HFFc6 (cell line): ENCODE measurements at places on chromosomes 5 and 9. TPM values are rescaled to one million over a fixed set of nuclear protein-coding genes. Genes with fewer than 3 reads are reported as not detected.
A peak's percentile ranks its signal among the peaks of the same experiment; 100 is the strongest.

DNA sequence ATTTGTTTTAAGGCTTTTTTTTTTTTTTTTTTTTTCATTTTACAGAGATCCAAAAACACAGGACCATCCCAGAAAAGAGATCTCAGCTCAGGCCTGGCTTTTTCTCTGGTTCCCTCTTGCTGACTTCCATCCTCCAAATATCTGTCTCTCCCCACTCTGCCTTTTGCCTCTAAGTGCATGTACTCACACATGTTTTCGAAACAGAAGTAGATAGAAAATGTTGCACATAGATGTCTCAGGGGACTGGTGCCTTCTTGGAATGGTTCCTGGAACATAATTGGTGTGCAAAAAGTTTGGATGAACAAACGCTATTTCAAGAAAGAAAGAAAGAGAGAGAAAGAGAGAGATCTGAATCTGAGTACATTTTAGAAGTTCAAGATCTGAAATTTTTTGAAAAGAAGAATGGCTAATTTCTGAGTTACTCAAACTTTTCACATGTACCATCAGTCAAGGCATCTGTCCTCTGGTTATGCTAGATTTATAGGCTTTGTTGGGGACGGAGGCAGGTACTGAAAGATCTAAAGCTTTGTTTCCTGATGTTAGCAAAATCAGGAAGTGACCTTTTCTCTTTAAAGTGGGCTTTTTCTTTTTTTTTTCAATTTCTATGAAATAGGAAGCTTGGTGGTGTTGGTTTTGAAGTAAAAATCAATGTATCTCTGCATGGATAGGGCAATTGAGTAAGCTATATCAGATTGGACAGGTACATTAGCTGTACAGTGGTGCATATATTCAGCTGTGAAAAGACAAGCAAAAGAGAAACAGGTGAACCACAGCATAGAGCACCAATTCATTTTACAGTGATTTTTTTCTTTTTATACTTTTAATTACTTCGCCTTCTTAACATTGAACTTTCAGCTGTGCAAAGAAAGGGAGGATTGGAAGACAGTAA lies 8.5 kb upstream of the TNFSF8 start:
- H3K4me3 ChIP-seq, result no peak overlapping the region
- no peaks in the 10 kb centered on the region for H3K36me3 ChIP-seq
- no peak overlapping the region for H3K27ac ChIP-seq
- H3K4me1 ChIP-seq, result no peaks in the 10 kb centered on the region

GRCh38 chr5:95241635-95242034 lies 43.3 kb downstream of the MCTP1 start:
- peaks cover 8% of the 10 kb centered on the region for H3K27me3 ChIP-seq

- DNase-seq, result no peak
- peaks cover 11% of the 10 kb centered on the region; the same call in 1 of the 2 replicates for H3K4me1 ChIP-seq
- no peak overlapping the region for H3K27ac ChIP-seq
Measured at GRCh38 chr5:150946351-150946905, 41.6 kb upstream of the ZNF300 start.

DNA sequence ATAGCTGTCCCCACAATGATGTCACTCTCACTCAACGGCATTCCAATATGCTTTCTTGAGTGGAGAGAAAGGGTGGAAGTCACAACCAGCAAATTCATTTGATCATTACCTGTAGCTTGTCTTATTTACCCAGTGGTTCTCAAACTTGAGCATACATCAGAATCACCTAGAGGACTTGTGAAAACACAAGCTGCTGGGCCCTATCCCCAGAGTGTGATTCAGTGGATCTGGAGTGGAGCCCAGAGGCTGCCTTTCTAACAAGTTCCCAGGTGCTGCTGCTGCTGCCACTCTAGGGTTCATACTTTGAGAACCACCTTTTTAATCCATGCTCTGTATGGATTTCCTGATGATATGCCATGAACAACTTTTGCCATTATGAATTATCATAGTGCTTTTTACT lies 94.7 kb downstream of the KLHL3 start:
- no peak overlapping the region for H3K4me3 ChIP-seq
- no peak overlapping the region for H3K27ac ChIP-seq
- DNase-seq, result no peak

Gene TCF7
- total RNA-seq, result 1.7 and 3.0 TPM in 2 replicates

Gene SPATA31D4
- total RNA-seq, result not detected in 2 replicates

- no peaks in the 10 kb centered on the region for H3K27me3 ChIP-seq
- peaks cover 18% of the 10 kb centered on the region for H3K4me1 ChIP-seq
- DNase-seq, result no peak
- H3K36me3 ChIP-seq, result no peaks in the 10 kb centered on the region
- H3K4me3 ChIP-seq, result no peak overlapping the region
Measured at GRCh38 chr9:6901180-6901579, 143.4 kb downstream of the KDM4C start.

Gene SHB
- total RNA-seq, result 29.0 to 29.6 TPM (median 29.3 TPM) in 3 replicates

DNA sequence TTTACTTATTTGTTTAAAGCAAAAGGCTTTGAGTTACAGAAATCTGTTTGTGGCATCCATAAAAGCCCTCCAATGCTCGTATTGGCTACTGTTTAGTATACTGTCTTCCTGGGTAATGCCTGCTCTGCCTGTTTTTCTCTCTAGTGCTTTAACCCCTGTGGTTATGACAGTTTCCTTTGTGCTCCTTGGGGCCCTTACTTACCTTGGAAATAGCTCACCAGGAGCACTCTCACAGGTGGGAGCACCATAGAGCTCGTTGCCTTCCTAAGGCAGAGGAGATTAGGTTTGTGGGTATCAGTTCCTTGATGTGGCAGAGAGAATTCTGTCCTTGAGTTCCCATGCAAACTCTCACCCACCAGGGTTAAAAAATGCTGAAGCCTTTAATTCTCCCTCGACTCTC lies 242.8 kb downstream of the CDH18 start:
- no peak overlapping the region for H3K4me3 ChIP-seq
- no peaks in the 10 kb centered on the region for H3K27me3 ChIP-seq
- no peak overlapping the region for H3K27ac ChIP-seq
- H3K36me3 ChIP-seq, result no peaks in the 10 kb centered on the region
- no peaks in the 10 kb centered on the region for H3K4me1 ChIP-seq
- no peak for DNase-seq

GRCh38 chr5:58231041-58231440 lies 228.8 kb downstream of the PLK2 start:
- H3K36me3 ChIP-seq, result no peaks in the 10 kb centered on the region
- DNase-seq, result peak; percentile 12
- no peaks in the 10 kb centered on the region for H3K27me3 ChIP-seq
- peak overlapping the region; percentile 17; the same call in 1 of the 2 replicates for H3K27ac ChIP-seq
- H3K4me3 ChIP-seq, result no peak overlapping the region
- H3K4me1 ChIP-seq, result peaks cover 21% of the 10 kb centered on the region

Gene SPAG8
- total RNA-seq, result 0.90 to 1.3 TPM (median 1.0 TPM) in 3 replicates

Gene PCA3
- not detected in 3 replicates for total RNA-seq

GRCh38 chr9:114452219-114453165 lies 52.8 kb downstream of the WHRN start:
- no peak overlapping the region for H3K4me3 ChIP-seq
- peaks cover 5% of the 10 kb centered on the region for H3K27me3 ChIP-seq
- no peak for DNase-seq
- H3K36me3 ChIP-seq, result 0 out of 2 replicates have a peak, but pooled peaks cover 7% of the 10 kb centered on the region
- peaks cover 17% of the 10 kb centered on the region; the same call in 1 of the 2 replicates for H3K4me1 ChIP-seq

GRCh38 chr9:86217076-86217755 lies 42.2 kb downstream of the C9orf153 start:
- H3K27me3 ChIP-seq, result peaks cover 3% of the 10 kb centered on the region
- no peaks in the 10 kb centered on the region for H3K36me3 ChIP-seq
- H3K27ac ChIP-seq, result no peak overlapping the region
- no peak for DNase-seq
- no peak overlapping the region for H3K4me3 ChIP-seq

DNA sequence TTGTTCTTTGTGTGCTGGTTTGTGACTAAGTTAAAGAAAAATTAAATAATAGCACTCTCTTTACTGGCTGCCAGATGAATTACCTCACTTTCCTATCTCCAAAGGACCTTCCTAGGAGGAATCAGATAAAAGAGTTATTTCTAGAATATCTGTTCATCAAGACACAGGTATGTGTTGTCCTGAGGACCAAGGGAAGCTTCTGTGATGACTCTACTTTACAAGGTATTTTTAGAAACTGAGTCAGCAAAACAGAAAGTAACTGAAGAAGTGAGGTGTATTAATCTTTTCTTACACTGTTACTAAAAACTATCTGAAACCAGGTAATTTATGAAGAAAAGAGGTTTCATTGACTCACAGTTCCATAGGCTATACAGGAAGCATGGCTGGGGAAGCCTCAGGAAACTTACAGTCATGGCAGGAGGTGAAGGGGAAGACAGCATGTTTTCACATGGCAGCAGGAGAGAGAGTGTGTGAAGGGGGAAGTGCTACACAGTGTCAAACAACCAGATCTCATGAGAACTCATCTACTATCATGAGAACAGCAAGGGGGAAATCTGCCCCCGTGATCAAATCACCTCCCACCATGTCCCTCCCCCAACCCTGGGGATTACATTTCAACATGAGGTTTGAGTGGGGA lies 189.2 kb upstream of the DMAC1 start:
- no peak overlapping the region for H3K4me3 ChIP-seq
- H3K4me1 ChIP-seq, result no peaks in the 10 kb centered on the region
- H3K36me3 ChIP-seq, result no peaks in the 10 kb centered on the region
- no peak overlapping the region for H3K27ac ChIP-seq

- DNase-seq, result peak; percentile 52
- H3K4me3 ChIP-seq, result no peak overlapping the region
- peaks cover 16% of the 10 kb centered on the region for H3K4me1 ChIP-seq
- 0 out of 2 replicates have a peak overlapping the region, but pooled peaks have one; percentile 17 for H3K27ac ChIP-seq
- no peaks in the 10 kb centered on the region for H3K36me3 ChIP-seq
- H3K27me3 ChIP-seq, result no peaks in the 10 kb centered on the region
Measured at GRCh38 chr5:57221049-57221568, 47.2 kb downstream of the GPBP1 start.

DNA sequence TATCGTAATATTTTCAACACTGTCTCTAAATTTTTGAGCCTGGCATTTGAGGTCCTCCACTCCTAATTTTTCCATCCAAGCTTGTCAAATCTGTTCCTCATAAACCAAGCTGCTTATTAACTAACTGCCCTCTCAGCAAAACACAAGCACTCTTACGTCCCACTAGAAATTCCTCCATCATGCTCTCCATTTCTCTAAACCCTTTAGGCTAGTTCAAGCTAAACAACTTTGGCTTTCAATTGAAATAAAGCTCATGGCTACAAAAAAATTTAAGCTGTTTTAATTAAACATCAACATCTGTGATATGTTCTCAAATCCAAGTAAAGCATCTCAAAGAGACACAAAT lies 45.7 kb downstream of the RNF145 start:
- H3K36me3 ChIP-seq, result peaks cover 41% of the 10 kb centered on the region
- H3K27me3 ChIP-seq, result peaks cover under 1% of the 10 kb centered on the region; the same call in 1 of the 2 replicates
- DNase-seq, result no peak
- H3K4me1 ChIP-seq, result peaks cover 68% of the 10 kb centered on the region
- peak overlapping the region; percentile 87 for H3K27ac ChIP-seq
- peak overlapping the region; percentile 61 for H3K4me3 ChIP-seq

DNA sequence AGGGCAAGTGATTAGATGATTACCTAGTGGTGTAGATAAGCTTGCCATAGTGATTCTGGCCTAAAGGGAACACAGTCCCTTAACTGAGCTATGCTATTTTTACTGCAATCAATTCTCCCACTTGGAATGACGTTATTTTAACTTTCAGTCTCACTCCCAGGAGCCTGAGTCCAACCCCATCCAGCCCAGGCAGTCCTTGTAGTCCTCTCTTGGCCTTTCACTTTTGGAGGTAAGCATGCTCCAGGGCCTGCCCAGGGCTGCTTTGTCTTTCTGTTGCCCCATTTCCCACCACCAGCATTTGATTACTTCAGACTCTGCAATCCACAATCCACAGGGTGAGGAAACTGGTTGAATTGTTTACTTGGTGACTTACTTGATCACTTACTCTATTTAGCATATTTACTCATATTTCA lies 233.0 kb downstream of the CD180 start:
- H3K4me3 ChIP-seq, result no peak overlapping the region
- DNase-seq, result peak; percentile 1
- no peaks in the 10 kb centered on the region for H3K36me3 ChIP-seq
- no peaks in the 10 kb centered on the region; the same call in 1 of the 2 replicates for H3K27me3 ChIP-seq

GRCh38 chr9:110579034-110579861 lies at the start of gene SVEP1:
Gene SVEP1 (minus strand): TSS chr9:110579741. CDS start chr9:110579543, 198 bp downstream.
- peak within 1 kb of the TSS; percentile 93 for H3K4me3 ChIP-seq
- DNase-seq, result peak; percentile 25
- H3K36me3 ChIP-seq, result no peaks in the 10 kb centered on the region
- peak within 1 kb of the TSS; percentile 80 for H3K27ac ChIP-seq
- H3K27me3 ChIP-seq, result peaks cover 9% of the 10 kb centered on the region

Gene LURAP1L
- total RNA-seq, result 1.3 to 1.6 TPM (median 1.4 TPM) in 3 replicates

Gene WDR31
- total RNA-seq, result 0.85 to 1.5 TPM (median 1.4 TPM) in 3 replicates

GRCh38 chr5:127275641-127276193 lies 14.9 kb upstream of the MEGF10 start:
- H3K27ac ChIP-seq, result no peak overlapping the region
- no peaks in the 10 kb centered on the region for H3K36me3 ChIP-seq
- DNase-seq, result no peak
- H3K4me1 ChIP-seq, result no peaks in the 10 kb centered on the region

DNA sequence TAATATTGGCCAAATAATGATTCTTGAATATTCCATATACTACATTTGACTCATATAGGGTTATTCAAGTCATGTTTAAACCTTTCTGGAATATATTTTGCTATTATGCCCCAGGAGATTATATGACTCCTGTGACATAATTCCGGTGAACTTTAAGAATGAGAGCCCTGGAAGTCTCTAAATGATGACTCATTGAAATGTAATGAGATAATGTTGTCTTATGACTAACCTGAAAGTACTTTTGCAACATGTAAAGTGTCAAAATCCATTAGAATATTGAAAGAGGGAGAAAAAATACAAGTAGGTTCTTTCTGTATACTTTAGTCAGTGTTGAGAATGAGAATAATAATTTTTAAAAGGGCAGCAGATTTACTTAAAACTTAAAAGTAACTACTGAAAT lies 830.4 kb downstream of the MAT2B start:
- DNase-seq, result no peak
- no peaks in the 10 kb centered on the region for H3K36me3 ChIP-seq

GRCh38 chr5:128163991-128164390 lies 80.4 kb downstream of the SLC12A2 start:
- no peaks in the 10 kb centered on the region for H3K27me3 ChIP-seq
- H3K27ac ChIP-seq, result peak overlapping the region; percentile 74
- no peak overlapping the region for H3K4me3 ChIP-seq
- peaks cover 22% of the 10 kb centered on the region for H3K36me3 ChIP-seq
- H3K4me1 ChIP-seq, result peaks cover 13% of the 10 kb centered on the region
- peak; percentile 21 for DNase-seq

Gene SPATA31C1
- total RNA-seq, result not detected in 3 replicates

DNA sequence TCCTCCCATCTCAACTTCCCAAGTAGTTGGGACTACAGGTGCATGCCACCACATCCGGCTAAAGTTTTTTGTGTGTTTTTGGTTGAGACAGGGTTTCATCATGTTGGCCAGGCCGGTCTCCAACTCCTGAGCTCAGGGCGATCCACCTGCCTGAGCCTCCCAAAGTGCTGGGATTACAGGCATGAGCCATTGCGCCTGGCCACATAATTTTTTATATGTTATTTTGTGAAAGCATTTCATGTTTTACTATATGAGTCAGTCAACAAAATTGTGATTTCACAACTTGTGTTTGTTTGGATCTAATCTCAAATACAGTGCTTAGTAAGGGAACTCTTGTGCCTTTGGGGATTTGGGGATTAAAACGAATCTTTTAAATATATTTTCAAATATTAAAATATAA lies 20.0 kb upstream of the FAM120AOS start:
- peaks cover 15% of the 10 kb centered on the region for H3K36me3 ChIP-seq
- no peak overlapping the region for H3K27ac ChIP-seq
- peak; percentile 46 for DNase-seq
- no peak overlapping the region for H3K4me3 ChIP-seq
- peaks cover 54% of the 10 kb centered on the region for H3K4me1 ChIP-seq

Gene PCDHA1
- 0.09 and 0.13 TPM in 2 replicates for total RNA-seq

Gene ZNF883
- 3.5 to 5.8 TPM (median 4.2 TPM) in 3 replicates for total RNA-seq
